ENCODE measurements at places on chromosomes 2 and 18.

DNA sequence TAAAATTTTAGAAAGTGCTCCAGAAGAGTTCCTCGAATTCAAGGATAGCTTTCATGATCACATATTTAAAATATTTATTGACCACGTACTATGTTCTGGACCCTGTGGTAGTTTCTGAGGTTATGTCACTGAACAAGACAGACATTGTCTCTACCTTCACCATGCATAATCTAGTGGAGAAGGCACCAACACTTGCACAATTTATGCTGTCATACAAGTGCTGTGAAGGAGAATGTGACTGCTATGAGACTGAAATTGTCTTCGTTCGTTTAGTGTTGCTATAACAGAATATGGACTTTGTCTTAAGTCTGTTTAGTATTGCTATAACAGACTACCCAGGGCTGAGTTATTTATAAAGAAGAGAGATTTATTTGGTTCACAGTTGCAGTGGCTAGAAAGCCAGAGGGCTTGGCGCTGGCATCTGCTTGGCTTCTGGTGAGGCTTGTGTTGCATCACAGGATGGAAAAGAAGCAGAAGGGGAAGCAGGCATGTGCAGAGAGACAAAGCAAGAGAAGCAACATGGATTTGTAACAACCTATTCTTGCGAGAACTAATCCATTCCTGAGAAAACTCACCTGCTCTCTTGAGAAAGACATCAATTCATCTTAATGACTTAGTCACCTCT, 50.0 kb upstream of the RFX8 start:
- DNase-seq: no peak

DNA sequence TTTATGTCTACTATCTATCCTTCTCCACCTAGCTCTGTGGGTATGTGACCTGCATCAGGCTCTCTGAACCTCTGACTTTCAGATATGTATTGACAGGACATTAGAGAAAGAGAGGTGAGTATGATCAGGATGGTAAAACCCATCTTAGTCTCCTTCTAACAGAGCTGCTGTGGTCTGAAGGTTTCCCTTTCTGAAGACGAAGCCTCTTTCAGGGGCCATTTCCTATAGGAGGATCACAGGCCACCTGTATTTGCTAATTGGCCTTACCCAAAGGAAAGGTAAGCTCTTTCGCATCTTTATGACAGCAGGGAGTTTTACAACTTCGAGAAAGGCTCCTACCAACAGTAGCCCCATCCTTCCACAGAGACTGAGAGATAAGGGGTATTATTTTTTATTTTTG, 442.9 kb downstream of the KCNJ3 start:
- DNase-seq: no peak

DNA sequence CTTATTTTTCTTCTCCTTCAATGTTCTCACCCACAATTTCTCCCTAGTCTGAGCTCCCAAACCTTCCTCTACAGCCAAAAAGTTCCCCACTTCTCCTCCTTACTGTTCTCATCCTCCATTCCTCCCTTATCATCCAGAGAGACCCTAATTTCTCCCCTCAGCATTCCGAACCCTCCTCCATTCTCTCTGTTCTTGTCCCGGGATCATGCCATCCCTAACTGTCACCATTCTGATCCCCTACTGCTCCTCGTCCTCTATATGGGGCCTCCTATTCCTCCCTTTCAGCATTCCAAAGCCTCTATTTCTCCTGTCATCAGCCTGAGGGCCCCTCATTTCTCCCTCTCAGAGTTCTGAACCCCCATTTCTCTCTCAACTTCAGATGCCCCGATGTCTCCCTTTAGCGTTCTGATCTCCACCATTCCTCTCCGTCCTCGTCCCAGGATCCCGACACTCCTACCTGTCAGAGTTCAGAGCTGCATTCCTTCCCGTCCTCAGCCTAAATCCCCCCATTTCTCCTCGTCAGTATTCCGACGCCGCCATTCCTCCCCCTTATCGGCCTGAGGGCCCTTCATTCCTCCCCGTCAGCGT, 522 bp downstream of the MBD1 start:
- no peak for DNase-seq

DNA sequence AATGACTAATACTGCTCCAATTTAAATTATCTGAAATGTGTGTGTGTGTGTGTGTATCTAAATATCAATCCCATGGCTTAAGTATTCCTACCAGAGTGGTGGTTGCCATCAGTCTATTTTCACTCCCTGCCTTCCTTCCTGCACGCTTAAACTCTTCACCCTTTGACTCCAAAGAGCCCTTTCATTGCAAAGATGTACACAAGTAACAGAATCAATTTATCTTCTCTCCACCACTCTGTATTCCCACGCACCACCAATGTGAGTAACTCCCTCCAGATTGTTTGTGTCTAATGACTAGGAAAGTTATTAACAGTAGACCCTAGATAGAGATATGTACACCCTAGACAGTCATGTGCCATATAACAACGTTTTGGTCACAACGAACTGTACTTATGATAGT, 42.8 kb downstream of the ARL6IP6 start:
- no peak for DNase-seq

- no peak for DNase-seq
Observed at GRCh38 chr2:234611209-234611608, 114.3 kb upstream of the ARL4C start.

- DNase-seq: no peak
Observed at GRCh38 chr18:74397572-74397971, 59.5 kb downstream of the DIPK1C start.

DNA sequence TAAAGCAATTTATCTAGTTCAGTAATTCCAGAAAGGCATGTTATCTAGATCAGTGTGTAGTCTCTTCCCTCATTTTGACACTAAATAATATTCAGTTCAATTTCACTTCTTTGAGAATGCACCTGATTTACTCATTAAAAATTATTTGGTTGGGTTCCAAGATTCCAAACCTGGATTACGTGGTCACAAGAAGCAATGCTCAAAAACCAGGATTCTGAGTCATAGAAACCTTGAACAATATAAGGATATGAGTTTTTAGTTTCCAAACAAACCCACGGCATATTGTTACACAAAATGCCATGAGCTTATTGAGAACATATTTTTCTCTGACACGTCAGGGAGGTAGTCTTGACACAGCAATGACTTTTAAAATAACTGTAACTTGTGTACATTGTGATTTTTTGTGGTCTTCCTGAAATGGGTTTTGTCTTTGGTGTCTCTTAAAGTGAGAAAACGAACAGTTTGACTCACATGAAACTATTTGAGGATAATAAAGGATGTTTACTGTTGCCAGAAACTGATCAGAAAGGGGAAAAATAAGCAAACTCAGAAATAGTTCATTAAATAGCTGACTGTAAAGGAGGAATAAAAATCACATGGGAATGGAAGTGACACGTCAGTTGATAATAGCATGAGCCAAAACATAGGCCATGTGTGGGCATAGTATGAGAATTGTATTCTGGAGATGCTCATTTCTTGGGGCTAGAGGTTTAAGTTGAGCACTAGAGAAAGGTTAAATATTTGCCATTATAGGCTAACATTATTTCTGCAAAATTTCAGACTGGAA, 617.7 kb upstream of the CDH2 start:
- DNase-seq: no peak

- no peak for DNase-seq
Observed at GRCh38 chr2:24508878-24509277, 17.8 kb downstream of the NCOA1 start.

- DNase-seq: no peak
Observed at GRCh38 chr2:55302241-55302640, 33.2 kb upstream of the MTIF2 start.

GRCh38 chr2:97736608-97737330, 23.4 kb downstream of the ZAP70 start:
- no peak for DNase-seq

GRCh38 chr2:215705771-215706361, 270.0 kb upstream of the FN1 start:
- no peak for DNase-seq

DNA sequence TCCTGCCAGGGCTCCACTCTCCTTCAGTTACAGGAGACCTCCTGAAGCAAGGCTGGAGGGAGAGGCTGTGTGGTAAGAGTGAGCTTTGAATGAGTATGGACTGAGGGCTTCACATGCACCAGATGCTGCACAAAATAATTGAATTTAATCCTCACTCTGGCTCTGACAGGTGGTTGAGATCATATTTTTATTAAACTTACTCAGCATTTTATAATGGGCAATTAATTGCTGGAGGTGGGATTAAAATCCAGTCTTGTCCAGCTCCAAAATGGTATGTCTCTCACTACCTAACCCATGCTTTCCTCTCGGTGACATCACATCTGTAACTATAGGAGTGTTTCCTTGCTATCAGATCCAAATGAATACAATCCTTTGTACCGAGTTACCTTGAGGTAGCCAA, 66.2 kb upstream of the AQP4 start:
- no peak for DNase-seq

Data from head of caudate nucleus (tissue), 42 donors.